Frontal cortex (tissue), 4 donors: ENCODE measurements at places on chromosomes 3 and 15. TPM values are rescaled to one million over a fixed set of nuclear protein-coding genes. Genes with fewer than 3 reads are reported as not detected.
A peak's percentile ranks its signal among the peaks of the same experiment; 100 is the strongest.

Gene EPHB1
- total RNA-seq: 16.7 TPM

DNA sequence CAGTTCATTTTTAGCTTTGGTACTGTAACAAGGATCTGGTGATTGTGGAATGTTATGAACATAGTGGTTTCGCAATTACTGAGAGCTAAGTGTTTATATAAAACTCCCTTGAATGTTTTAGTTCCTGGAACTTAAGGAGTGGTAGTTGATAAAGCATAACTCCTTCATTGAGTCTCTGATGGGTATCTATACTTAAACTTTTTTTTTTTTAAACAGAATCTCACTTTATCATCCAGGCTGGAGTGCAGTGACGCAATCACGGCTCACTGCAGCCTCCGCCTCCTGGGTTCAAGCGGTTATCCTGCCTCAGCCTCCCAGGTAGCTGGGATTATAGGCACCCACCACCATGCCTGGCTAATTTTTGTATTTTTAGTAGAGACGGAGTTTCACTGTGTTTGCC lies 11.3 kb downstream of the PRKCI start:
- DNase-seq: no peak

Gene NMB
- 2.4 TPM for total RNA-seq

Gene ELL3
- total RNA-seq: 1.2 TPM

Gene FILIP1L
- 1.2 TPM for total RNA-seq

DNA sequence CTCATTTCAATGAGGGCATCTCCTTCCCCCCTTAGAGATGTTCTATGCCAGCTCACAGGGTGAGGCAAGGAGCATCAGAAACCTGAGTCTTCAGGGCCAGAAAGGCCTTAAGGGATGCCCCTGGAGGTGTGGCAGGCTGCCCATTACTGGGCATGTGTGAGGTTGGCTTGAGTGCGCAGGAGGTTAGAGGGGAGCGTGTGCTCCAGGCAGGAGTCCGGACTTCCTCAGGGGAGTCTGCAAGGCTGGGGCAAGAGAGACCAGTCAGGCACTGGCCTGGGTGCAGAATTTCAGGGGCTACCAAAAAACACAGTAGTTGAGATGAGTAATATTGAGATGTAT lies 1.9 kb downstream of the LOXL1 start:
- no peak for DNase-seq

DNA sequence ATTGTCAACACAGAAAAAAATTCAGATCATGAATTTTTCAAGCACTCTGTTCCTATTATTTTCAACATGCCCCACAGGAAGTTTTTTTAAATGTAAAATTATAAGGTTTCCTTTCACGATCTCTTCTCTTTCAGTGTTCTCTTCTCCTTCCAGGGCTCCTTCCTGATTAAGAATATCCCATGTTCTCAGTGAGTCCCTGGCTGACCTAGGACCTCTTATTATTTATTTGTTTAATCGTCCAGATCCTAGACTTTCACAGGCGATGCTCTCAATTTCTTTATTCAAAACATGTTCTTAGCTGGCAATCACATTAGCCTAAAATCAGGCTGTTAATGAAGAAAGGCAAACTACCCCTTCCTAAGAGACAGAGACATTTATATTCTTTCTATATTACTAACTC lies 124.3 kb downstream of the ABI3BP start:
- DNase-seq: no peak

GRCh38 chr3:194204042-194204987 lies 68.4 kb downstream of the HES1 start:
- no peak for DNase-seq

Gene MTMR10
- total RNA-seq: 6.1 TPM

DNA sequence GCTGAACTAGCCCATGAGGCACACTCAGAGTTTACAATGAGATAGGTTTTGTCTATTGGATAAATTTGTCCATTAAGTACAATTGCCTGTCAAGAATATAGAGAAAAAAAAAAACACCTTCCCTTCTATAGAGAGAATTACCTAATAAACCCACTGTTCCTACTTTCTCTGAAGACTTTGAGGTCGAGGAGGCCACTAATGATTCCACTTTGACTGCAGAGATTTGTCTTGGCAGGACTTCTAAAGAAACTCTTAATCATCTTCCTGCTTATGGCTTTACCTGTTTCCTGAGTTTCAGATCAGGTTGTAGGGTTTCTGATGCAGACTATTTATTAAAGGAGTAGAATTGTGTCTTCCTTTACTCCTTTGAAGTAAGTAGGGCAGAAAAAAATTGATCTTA lies 342.4 kb upstream of the KCNMB2 start:
- DNase-seq: no peak

- no peak for DNase-seq
These were observed 1.1 kb upstream of the NPHP3 start for GRCh38 chr3:132723024-132723950.

Gene CHRM5
- 0.41 TPM for total RNA-seq

DNA sequence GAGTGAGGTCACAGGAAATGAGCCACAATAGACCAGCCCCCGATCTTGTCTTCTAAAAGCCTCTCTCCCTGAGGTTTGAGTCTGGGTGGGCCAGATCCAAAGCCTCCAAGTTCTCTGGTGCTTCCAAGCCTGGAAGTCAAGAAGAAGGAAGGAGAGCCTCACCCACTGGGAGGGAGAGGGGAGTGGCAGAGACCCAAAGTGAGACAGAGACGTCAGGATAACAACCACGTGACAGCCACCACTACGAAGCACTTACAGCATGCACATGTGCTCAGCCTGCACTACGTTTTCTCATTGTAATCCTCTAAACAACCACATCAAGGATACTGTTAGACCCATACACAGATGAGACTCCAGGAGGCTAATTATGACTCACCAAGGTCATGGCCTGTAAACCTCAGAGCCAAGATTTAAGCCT lies 197.3 kb upstream of the LINGO1 start:
- no peak for DNase-seq

Gene SLC2A2
- not detected for total RNA-seq

DNA sequence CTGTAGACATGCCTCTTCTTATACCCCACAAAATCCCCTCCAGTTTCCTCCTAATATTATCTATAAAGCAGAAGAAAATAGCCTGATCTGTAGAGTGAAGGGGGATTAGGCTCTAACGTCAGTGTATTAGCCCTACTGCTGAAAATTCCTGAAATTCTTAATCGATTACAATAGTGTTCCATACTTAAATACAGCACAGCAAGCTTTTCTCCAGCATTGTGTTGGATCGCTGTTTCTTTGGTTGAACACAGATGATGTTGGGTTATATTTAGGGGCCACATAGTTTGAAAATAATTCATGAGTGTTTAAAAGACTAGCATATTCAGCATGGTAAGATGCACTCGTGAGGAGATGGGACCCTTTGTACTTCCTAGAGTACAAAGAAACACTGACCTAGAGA lies 52.5 kb downstream of the PIAS1 start:
- DNase-seq: no peak

GRCh38 chr15:50065279-50065678 lies 53.8 kb downstream of the ATP8B4 start:
- no peak for DNase-seq

DNA sequence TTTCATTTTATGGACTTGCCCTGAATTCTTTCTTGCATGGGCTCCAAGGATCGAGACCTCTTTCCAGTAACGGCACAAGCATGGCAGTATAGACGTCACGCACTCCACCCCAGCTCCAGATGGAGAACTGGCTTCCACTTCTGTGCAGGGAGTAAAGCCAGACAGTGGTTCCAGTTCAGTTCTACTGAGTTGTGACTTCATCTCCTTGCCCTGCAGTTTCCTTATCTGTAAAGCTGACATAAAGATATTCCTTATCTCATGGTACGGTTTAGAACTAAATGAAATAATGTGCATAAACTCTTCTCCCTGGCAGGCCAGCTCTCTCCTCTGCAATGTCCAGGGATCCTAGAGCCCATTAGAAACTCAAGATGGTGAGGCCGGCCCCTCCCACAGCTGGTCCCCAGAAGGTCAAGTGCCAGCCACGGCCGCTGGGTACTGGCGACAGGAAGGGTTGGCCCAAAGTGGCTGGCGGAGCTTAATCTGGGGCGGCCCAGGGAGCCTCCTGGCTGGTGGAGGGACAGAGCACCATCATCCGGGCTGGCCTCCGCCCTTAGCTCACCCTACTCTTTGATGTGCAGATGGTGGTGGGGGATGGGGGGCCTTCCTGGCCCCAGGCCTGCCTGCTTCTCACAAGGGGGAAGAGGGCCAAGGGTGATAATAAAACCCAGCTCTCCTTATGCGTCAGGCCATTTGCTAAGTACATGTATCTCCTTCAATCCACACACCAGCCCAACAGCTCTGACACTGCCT lies 7.2 kb downstream of the MESP2 start:
- DNase-seq: no peak

Gene GRIP2
- total RNA-seq: 8.2 TPM

DNA sequence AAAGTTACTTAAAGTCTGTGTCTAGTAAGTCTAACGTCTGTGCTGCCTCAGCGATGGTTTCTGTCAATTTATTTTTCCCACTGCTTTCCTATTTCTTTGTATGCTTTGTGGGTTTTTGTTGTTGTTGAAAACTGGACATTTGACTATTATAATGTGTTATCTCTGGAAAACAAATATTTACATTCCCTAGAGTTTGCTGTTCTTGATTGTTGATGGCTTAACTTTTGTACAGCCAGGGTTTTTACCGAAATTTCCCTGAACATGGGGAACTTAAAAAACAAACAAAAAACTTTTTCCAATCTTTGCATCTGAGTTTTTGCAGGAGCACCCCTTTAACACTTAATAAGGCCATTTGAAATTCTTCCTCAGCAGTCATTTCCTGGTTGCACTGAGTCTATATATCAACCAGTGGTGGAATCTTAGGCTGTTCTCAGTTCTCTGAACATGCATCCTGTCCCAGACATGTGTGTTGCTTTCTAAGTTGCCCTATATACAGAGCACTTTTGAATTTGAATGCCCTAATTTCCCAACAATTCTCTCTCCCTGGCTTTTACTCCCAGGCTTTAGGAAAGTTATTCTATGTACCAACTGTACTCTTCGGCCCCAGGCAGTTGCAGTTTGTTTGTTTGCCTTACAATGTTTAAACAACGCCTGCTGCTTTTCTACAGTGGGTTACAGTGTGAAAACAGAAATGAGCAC lies 11.8 kb upstream of the PIAS1 start:
- DNase-seq: no peak

GRCh38 chr15:72570059-72570458 lies 84.4 kb upstream of the GOLGA6B start:
- DNase-seq: no peak

- DNase-seq: no peak
These were observed 11.2 kb downstream of the SH2D7 start for GRCh38 chr15:78103406-78104118.

DNA sequence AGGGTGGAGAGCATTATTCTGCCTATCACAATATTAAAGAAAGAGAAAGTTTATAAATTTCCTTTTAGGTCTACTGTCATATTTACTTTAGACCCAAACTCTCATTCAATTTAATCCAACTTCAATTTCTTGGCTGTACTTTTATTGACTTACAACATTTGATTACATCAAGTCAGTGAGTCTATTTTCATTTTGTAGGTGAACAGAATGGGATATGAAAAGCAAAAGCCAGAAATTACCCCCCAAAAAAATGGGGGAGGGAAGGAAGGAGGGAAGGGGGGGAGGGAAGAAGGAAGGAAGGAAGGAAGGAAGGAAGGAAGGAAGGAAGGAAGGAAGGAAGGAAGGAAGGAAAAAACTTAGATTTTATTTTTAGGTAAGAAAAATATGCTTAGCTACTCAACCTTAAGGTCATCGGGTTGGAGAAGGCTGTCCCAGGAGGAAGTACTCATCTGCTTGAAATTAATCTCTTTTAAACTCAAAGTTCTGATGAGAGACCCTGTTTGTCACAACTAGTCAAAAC lies 320.1 kb upstream of the ATP11B start:
- no peak for DNase-seq

Gene MED12L
- total RNA-seq: 6.1 TPM

GRCh38 chr3:3259181-3259580 lies 79.7 kb upstream of the CRBN start:
- no peak for DNase-seq

GRCh38 chr15:85730001-85730820 lies 64.5 kb downstream of the KLHL25 start:
- no peak for DNase-seq

DNA sequence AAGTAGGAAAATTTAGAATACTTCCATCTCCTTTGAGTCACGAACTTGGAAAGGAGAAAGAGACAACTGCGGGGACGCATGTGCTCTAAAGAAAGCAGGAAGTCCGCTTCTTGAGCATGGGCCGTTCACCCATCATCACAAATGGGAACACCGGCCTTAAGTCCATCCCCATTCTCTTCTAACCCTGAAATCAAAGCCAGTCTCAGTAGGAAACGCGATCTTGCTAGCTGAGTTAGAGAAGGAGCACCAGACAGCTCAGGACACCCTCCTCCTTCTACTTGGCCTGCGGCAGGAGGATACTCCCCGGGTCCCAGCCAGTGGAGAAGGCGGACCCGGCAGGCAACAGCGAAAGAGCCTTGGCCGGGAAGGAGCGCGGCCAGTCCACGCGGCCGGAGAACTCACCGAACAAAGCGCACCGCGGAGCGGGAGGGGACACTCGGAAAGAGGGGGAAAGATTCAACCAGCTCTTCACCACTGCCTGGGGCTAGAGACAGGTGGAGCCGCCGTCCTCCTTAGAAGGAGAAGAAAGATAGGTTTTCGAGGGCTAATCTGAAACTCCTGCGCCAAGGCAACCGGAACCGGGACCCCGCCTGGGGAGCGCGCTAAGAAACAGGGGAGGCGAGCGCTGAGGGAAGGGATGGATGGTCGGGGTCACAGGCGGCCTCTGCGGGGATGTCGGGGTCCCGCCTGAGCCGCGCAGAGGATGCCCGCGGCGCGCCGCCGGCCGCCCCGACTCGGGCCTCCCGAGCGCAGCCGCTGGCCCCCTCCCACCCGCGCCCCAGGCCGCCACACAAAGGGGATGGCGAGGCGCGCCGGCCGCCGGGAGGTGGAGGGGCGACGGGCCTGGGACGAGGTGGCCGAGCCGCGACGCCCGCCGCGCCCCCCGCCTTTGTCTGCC lies 818 bp downstream of the SLC4A7 start:
- DNase-seq: peak; percentile 17

DNA sequence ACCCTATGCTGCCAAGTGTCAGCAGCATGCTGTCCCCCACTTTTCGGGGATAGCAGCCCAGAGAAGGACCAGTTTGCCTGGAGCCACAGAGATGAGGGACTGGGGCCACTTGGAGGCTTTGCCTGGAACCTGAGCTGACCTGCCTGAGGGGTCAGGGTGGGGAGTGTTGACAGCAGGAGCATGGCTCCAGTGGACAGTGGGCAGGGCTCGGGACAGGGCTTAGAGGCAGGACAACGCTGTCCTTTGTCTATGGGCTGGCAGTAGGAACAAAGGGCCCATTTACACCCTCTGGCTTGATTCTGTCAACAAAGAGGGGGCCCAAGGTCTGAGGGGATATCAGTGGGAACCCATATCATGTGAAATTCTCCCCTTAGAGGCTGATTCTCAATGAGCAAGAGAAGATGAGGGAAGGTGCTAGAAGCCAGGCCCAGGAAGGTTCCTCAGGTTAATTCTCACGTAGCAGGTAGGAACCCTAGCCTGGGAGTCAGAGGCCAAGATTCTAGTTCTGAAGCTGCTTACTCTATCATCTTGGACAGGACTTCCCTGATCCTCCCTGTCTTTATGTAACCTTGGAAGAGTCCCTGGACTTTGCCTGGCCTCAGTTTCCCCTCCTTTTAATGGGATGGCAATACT lies 29.7 kb upstream of the HHATL start:
- DNase-seq: peak; percentile 29
